Gastroesophageal sphincter (tissue), 4 donors: ENCODE measurements at places on chromosomes 5 and 9. TPM values are rescaled to one million over a fixed set of nuclear protein-coding genes. Genes with fewer than 3 reads are reported as not detected.

GRCh38 chr9:130043654-130044623 lies 950 bp upstream of the FNBP1 start:
- peak; percentile 59 for ATAC-seq

DNA sequence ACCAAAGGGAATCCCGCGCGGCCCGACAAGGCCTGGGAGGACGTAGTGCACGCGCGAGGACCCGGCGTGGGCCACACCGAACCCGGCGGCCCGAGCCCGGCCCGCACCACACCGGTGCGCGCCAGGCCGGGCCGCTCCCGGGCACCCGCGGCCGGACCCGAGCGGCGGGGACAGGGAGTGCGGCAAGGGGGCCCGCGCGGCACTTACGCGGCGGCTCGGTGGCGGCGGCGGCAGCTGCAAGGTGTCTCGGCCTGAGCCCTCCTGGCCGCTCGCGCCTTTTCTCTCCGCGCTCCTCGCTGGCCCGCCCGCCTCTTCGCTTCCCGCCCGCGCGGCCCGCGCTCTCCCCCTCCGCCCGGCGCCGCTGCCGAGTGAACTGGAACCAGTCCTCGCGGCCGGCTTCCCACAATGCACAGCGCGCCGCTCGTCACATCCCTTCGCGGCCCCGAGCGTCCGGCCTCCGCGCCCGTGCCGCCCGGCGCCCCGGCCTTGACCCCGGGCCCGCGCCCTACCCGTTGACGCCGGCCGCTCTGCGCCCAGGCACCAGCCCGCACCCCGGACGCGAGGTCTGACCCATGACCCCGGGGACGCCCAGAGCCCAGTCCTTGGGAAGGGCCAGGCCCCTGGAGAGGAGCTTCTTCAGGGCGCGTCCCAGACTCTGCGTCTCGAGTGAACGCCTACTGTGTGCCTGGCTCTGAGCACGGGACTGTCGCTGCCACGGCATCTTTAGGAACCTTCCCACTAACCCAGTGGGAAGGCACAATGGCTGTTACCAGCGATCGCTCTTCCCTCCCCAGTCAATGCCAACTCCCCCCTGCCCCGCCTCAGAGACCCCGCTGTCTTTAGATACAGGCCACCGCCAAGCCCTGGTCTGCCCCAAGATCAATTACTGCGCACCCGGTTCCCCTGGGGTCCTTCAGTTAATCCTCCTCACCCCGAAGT lies at the start of gene MACROH2A1:
Gene MACROH2A1 (minus strand): TSS at position 377 of the 939 bp plus-strand sequence. CDS start 10,138 bp downstream, outside the sequence.
- peak; percentile 98 for ATAC-seq

DNA sequence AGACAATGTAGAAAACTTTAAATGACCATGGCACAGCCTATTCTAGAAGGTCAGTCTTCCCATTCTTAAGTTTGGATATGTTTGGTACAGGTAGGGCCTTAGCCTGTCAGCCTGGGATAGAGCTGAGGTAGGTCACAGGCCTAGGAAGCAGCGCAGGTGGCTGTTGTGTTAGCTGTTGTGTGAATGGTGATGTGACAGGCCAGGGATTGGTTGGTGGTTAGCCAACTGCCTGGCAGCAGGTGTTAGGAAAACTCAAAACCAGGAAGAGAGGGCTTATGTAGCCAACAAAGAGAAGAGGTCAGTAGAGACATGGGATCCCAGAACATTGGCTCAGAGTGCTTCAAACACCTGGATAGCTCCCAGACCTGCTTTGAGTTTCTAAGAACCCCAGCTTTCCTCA lies 84.2 kb downstream of the FBXO38 start:
- no peak for ATAC-seq

DNA sequence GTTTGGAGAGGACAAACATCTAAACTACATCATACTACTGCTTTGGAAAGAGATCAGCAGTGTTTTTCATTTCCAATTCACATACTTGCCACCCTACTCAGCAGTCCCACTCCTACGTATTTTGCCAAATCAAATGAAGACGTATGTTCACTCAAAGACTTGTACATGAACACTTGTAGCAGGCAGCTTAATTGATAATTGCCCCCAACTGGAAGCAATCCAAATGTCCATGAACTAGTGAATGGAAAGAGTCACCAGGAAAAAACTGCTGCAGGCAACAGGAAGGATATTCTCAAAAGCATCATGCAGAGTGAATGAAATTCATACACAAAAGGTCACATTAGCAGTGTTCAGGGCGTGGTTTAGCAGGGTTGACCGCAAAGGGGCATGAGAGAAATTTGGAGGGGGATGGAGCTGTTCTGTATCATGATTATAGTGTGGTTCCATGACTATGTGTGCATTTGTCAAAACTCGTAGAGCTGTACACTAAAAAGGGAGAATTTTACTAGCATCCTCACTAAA lies 38.8 kb downstream of the PAEP start:
- ATAC-seq: no peak

DNA sequence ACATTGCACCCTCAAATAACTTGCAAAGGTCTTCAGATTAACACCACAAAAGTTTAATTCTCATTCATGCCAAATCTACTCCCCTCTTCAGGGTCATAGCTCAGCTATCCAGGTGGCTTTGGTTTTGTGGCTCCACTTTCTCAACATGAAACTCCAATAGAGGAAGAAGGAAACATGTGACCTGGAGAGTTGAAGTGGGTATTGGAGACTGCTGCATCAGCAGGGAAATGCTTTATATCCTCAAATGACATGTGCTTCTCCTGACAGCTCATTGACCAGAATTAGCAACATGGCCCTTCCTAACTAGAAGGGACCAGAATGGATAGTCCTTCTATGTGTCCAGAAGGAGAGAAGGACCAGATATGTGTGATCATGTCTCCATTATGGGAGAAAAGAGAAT lies 73.6 kb downstream of the TLR4 start:
- no peak for ATAC-seq

DNA sequence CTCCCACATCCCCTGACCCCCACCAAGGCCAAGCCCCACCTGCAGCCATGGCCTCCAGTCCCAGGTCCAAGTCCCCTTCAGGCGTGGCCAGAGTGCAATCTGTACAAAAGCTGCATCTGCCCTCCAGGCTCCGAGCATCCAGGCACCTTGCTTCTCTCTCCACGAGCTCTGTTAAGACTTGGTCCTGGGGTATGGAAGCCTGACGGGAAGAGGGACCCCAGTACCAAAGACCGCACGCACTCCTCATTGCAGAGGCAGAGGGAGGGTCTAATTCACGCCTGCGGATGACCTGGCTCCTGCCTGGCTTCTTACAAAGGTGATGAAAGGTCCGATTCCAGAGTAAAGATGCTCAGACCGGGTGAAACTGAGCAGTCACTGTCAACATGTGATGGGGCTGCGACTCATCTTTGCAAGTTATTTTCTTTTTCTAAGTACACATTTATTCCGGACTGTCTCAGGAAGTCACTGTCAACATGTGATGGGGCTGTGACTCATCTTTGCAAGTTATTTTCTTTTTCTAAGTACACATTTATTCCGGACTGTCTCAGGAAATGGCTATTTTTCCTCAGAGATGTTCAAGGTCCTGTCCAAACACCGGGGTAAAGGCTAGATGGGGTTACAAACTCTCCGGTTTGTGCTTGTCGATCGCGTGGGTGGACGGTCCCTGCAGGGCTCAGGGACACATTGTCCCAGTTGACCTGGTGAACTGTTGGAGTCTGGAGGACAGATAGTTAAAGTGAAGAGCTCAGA lies 252.0 kb upstream of the IRX4 start:
- no peak for ATAC-seq

DNA sequence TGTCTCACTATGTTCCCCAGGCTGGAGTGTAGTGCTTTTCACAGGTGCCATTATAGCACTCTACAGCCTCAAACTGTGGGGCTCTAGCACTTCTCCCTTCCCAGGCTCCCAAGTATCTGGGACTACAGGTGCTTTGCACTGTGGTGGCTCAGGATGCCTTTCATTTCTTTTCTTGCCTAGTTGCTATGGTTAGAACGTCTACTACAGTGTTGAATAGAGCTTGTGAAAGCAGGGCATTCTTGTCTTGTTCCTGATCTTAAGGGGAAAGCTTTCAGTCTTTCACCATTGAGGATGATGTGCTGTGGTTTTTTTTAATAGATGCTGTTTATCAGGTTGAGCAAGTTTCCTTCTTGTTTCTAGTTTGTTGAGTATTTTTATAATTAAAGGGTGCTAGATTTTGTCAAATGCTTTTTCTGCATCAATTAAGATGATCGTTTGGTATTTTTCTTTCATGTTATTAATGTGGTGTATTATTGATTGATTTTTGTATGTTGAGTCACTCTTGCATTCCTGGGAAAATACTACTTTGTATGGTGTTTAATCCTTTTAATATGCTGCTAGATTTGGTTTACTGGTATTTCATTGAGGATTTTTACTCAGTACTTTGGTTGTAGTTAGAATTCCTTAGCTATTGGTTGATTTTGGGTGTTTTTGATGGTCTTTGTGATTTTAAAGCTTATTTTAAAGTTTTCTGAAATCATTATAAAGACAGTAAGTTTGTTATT lies 35.6 kb downstream of the GPBP1 start:
- peak; percentile 3 for ATAC-seq

GRCh38 chr5:143552680-143553079 lies 149.2 kb upstream of the NR3C1 start:
- ATAC-seq: no peak

GRCh38 chr5:157323107-157323706 lies 57.3 kb downstream of the CYFIP2 start:
- ATAC-seq: no peak

- ATAC-seq: no peak
Observed at GRCh38 chr9:102035929-102036328, 297.5 kb upstream of the GRIN3A start.

DNA sequence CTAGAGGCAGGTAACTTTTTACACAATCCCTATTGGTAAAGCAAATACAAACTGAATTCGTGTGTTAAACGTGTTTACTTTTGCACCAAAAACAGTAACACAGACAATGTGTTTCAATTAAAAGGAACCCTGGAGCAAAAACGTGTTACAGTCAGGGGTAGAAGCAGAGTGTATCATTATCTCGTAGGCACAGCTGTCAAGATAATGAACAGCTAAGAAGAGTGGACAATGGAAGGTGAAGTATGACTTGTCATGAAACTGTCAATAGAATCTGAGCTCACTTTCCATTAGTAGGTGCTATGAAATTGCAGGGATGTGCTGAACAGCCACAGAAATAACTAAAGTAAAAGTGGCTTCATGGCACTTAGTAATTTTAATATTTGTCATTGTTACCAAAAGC lies 1229.8 kb upstream of the WWC1 start:
- ATAC-seq: no peak

- ATAC-seq: no peak
Observed at GRCh38 chr5:159095151-159095721, 4.5 kb downstream of the EBF1 start.

DNA sequence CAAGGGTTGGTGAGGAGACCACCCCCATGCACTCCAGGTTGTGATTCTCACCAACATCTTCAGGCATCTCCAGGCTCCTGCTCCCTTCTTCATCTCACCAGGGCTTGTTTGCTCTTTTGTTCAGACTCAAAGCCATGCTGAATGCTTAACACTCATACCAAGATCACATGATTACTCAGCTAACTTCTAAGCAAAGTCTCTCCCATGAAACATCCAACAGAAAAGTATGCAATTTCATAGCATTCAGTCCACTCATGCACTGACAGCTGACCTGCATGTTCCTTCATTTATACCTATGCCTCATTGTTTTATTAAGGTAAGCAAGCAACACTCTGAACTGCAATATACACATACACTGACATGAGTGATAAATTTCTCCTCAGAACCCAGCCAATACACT lies 69.0 kb downstream of the SHC3 start:
- ATAC-seq: no peak

GRCh38 chr5:177496727-177497291 lies 595 bp downstream of the PDLIM7 start:
- peak; percentile 51 for ATAC-seq

DNA sequence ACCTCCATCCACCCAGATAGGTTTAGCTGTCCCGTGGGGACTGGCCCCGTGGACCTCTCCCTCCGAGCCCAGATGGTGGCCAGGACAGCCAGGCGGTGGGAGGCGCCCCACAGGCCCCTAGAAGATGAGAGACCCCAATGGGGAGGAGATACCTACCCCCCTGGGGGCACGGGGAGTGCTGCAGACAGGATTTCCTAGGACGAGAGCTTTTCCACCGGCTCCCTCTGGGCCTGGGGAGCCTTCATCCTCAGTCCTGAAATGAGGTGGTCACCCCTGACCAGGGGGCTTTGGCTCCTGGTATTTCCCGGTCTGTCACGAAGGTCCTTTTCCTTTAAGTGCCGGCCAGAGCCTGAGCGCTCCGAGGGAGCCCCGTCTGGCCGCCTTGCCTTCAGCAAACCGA lies 46.8 kb downstream of the MRPL36 start:
- no peak for ATAC-seq

- ATAC-seq: no peak
Observed at GRCh38 chr5:56677690-56678305, 137.6 kb upstream of the MAP3K1 start.

- no peak for ATAC-seq
Observed at GRCh38 chr5:148956477-148957385, 106.1 kb downstream of the SH3TC2 start.

- ATAC-seq: no peak
Observed at GRCh38 chr5:135825373-135826220, 8.9 kb upstream of the SLC25A48 start.

DNA sequence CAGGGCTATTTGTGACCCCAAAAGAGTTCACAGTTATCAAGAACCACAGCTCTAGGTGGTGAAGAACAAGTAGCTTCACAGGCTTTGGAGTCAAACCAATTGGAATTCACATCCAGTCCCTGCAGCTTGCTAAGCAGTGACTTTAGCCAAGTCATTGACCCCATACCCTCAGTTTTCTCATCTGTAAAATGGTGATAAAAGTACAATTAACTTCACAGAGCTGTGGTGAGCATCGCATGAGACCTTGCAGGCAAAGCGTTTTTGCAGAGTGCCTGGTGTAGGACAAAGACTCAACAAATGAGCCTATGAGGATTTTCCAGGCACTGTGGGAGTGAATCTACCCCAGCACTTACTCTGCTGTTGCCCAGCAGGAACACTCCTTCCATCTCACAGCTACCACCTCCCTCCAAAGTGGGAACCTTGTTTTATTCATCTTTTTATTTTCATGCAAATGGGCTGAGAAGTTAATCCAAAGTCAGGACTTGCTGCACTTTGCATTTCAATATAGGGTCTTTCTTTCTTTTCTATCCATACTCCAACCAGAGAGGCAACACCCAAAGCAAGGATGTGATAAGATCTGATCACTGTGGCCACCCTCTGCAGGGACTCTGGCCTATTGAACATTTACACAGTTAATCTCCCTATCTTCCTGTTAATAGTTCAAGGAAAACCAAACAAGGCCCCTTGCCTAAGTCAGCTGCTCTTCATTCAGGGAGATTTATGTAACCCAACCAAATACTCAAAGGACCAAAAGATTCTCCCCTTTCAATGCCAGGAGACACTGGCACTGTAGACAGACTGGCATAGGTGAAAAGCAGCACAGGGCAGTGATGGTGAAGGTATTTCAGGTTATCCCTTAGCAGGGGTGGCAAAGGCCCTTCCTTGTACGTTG lies 41.9 kb downstream of the ABCA1 start:
- no peak for ATAC-seq

The CER1 gene
- total RNA-seq: not detected

The CDH12 gene
- total RNA-seq: not detected

The FCN2 gene
- not detected for total RNA-seq

The OR13C3 gene
- total RNA-seq: not detected

The ANKRD31 gene
- total RNA-seq: 0.16 TPM

The TIMD4 gene
- not detected for total RNA-seq

The INSL6 gene
- total RNA-seq: not detected

The ZNF658 gene
- 8.2 TPM for total RNA-seq
